ENCODE measurements at places on chromosomes 7 and 10.

DNA sequence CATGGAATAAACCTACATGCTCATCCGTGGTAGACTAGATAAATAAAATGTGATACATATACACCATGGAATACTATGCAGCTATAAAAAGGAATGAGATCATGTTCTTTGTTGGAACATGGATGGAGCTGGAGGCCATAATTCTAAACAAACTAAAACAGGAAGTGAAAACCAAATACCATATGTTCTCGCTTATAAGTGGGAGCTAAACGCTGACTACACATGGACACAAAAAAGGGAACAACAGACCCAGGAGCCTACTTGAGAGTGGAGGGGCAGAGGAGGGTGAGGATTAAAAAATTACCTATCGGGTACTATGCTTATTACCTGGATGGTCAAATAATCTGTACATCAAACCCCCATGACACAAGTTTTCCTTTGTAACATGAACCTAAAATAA lies 68.7 kb upstream of the SEC61G start:
- DNase-seq = no peak

GRCh38 chr10:114987995-114988394 lies 50.0 kb downstream of the TRUB1 start:
- DNase-seq = no peak

DNA sequence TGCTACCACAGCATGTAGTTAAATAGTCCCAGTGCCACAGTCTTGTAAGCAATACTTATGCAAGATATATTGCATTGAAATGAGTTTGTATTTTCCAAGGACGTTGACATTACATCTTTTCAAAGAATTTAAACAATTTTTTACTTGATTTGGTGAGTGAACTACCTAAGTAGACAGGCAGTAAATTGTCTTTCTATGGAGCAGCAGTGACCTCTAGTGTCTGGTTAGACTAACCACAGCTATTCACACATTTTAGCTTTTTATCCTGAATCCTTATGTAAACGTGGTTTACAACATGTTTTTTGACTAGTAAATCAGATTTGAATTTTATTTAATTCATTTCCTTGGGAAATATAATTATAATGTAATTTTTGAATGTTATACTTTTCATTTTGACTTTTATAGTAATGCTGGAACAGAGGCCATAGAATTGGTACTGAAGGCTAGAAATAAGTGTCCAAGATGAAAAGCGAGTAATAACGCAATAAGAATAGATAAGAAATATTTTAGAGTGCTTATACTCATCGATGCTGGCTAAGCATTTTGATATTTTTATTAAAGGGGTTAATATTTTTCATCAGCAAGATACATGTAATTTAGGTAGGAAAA lies 5.6 kb downstream of the LRRTM3 start:
- DNase-seq = peak; percentile 42

GRCh38 chr10:69866246-69866687 lies 64.6 kb downstream of the COL13A1 start:
- no peak for DNase-seq

DNA sequence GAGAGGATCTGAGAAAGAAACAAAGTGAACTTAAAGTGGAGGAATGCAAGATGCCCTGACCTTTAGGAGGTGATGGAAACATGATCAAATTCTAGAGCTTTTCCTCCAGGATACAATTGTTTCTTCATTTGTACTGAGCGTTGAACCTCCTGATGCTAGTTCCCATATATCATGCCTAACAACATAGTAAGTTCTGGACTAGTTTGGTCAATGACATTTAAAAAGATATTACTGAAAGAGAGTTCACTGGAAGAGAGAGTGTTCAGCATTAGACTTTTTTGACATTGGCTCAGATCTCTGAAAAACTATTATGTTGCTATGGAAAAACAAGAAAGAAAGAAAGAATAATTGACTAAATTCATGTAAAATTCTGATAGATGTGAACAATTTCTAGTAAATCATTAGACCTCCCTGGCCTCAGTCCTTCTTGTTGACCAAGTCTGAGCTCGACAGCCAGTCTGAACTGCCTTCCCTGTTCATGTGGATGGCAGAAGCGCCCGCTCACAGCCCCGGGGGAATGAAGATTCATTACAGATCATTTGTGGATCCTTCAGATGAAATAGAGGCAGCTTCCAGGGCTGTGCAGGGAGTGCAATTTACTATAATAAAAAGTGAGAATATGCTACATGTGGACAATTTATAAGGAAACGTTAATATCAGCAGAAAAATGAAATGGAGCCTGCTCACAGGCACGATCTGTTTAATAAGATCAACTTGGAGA lies 442.1 kb downstream of the GRID1 start:
- DNase-seq = no peak

DNA sequence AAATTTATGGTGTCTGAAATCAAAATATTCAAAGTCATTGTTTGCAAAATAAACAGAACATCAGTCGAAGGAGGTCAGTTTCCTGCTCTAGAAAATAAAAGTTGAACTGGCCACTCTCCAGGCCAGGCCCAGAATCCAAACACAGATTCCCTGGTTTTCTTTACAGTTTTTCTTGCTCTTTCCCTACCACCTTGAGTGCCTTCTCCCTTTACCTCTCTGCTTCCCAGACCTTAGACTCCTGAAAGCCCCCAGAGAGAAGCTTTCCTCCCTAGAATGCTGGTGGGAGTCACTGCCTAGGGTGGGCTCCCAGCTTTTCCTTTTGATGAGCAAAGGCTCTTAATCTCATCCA lies 6.1 kb downstream of the DNTT start:
- no peak for DNase-seq

GRCh38 chr7:97845622-97846203 lies 26.5 kb downstream of the ASNS start:
- no peak for DNase-seq

- no peak for DNase-seq
Measured at GRCh38 chr7:22307816-22308215, 49.1 kb downstream of the RAPGEF5 start.
